ENCODE measurements at places on chromosomes 7 and 10. TPM values are rescaled to one million over a fixed set of nuclear protein-coding genes. Genes with fewer than 3 reads are reported as not detected.

SEC61A2 gene
- total RNA-seq = 39.1 TPM

PPA1 gene
- total RNA-seq = 203 TPM

SORBS1 gene
- total RNA-seq = 10.1 TPM

MYL10 gene
- not detected for total RNA-seq

IQUB gene
- total RNA-seq = 0.84 TPM

NAT16 gene
- not detected for total RNA-seq

HSPA12A gene
- 5.6 TPM for total RNA-seq

TFR2 gene
- total RNA-seq = 0.34 TPM

NRF1 gene
- 22.9 TPM for total RNA-seq

VIPR2 gene
- 3.1 TPM for total RNA-seq

IFT22 gene
- total RNA-seq = 30.1 TPM

CRYGN gene
- total RNA-seq = not detected

ADAM22 gene
- 10.7 TPM for total RNA-seq

TAS2R41 gene
- total RNA-seq = not detected

LDB1 gene
- total RNA-seq = 79.2 TPM

ST8SIA6 gene
- total RNA-seq = 4.4 TPM

C1QL3 gene
- 0.28 TPM for total RNA-seq

FLNC gene
- total RNA-seq = 23.7 TPM

OLAH gene
- total RNA-seq = not detected

SMO gene
- 114 TPM for total RNA-seq

CUZD1 gene
- total RNA-seq = 0.74 TPM

ZNF736 gene
- not detected for total RNA-seq

SLIT1 gene
- total RNA-seq = 0.74 TPM

BTAF1 gene
- 127 TPM for total RNA-seq

LIPN gene
- total RNA-seq = not detected

ZNF804B gene
- total RNA-seq = not detected

ARPC1A gene
- 154 TPM for total RNA-seq

LRIT1 gene
- not detected for total RNA-seq

ZNF25 gene
- total RNA-seq = 3.3 TPM

PTF1A gene
- total RNA-seq = not detected

GATA3 gene
- total RNA-seq = not detected

CLCN1 gene
- total RNA-seq = not detected

OAT gene
- 40.8 TPM for total RNA-seq

NPY gene
- total RNA-seq = not detected

DLX6 gene
- not detected for total RNA-seq

CALML3 gene
- not detected for total RNA-seq

AKR1B15 gene
- total RNA-seq = not detected

TYW1B gene
- total RNA-seq = 4.4 TPM

GPR26 gene
- not detected for total RNA-seq

PTPRN2 gene
- 3.0 TPM for total RNA-seq

LIPK gene
- total RNA-seq = not detected

ZNF655 gene
- 66.3 TPM for total RNA-seq

KCNMA1 gene
- total RNA-seq = 3.7 TPM

TMEM236 gene
- total RNA-seq = 0.06 TPM
